Ammon's horn (tissue), 1 donor: ENCODE measurements at places on chromosomes 4 and X.

- DNase-seq, result peak; percentile 58
These were observed 21.3 kb upstream of the SULT1E1 start for GRCh38 chr4:69881173-69881773.

- DNase-seq, result no peak
These were observed 54.9 kb upstream of the PDE5A start for GRCh38 chr4:119683518-119683917.

DNA sequence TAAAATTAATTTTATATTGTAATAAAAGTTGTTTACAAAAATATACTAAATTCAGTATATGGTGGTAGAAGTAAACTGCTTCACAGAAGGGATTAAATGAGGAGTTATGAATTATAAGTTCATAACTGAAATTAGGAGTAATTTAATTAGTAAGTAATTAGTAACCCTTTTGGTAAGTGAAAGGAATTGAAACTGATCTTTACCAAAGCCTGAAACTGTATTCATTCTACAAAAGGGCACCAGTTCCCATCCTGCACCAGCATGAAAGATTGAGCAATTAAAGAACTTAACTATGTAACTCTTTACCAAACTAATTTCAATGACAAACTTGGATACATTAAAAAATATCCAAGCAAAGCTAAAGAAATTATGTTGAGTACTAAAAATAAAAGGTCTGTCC, 8.2 kb downstream of the MED14 start:
- DNase-seq, result no peak

GRCh38 chrX:19579485-19579884, 64.2 kb upstream of the MAP3K15 start:
- no peak for DNase-seq

DNA sequence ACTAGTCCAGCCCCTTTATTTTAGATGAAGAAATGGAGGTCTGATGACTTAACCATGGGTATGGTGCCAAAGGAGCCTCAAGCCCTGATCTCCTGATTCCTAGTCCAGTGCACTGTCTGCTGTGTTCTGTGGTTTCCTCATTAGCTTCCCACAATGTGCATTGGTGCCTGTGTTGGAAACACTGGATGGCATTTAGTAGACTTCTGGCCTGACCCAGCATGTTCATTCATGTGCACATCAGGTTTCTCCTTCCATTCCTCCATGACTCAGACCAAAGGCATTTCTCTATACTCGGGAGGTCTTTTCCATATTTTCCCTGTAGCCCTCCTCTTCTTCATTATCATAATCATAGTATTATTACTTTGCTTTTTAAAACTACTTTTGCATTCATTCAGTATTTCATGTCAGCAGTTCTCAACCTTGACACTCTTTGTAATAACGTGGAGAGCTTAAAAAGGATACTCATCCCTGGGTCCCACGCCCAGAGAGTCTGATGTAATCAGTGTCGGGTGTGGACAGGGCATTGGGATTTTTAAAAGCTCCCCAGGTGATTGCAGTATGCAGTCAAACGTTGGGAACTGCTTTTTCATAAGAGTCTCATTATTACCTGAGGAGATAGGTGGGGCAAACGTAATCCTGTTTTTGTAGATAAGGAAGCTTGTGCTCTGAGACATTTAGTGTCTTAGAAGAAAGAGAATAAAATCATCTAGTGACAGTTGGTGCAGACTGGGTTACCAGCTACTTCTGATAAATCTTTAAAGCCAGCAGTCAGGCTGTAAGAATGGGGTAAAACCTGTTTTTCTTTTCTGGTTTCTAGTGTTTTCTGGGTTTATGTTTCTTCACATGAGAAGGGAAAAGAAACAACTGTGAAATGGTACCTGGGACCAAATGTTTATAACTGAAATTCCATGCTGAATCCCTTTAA, 40.9 kb upstream of the XK start:
- no peak for DNase-seq

DNA sequence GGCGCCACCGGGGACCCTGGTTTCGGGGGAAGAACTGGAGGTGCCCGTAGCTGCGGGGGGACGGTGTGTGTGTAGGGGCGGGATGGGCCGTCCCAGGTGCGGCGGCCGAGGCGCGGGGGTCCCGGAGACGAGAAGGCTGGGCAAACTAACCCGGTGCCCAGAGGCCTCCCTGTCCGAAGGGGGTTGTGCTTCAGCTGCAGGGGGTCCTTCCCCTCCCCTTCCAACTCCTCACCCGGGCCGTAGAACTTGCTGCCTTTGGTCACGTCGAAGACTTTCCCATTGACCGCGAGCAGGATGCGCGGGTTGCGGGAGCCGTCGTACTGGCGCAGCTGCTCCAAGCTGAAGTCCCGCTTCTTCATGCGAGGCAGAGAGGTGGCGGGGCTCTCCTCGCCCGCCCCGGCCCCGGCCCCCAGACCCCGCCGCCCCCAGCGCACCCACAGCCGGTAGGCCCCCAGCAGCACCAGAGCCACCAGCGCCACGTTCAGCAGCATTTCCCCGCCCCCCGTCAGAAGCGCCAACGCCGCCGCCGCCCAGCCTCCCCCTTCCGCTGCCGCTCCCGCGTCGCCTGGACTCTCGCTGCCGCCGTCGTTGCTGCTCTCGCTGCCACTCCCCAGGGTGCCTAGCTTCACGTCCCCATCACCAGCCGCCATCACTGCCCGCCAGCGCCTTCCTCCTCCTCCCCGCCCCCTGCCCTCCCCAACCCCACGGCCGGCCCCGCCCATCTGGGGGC, at the start of gene PGRMC2:
TSS of gene PGRMC2 (minus strand) at position 673 of the 730 bp plus-strand sequence. CDS start at position 650, 23 bp downstream.
- DNase-seq, result no peak

DNA sequence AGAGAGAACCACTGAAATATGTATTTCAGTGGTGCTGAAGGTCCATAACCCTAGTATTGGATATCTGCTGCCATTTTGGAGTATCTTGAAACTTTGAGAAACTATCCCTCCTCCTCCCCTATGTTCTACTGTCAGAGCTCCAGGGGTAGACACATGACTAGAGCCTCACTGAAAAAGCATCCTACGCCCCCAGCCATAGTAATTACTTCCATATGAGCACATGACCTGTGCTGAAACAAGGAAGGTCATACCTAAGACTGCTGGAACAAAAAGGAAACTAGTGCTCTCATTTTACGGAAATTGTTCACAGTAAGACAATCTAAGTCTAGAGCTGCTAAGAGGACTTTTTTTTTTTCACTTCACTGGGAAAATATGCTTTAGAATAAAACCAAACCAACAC, 42.0 kb upstream of the MAPK10 start:
- no peak for DNase-seq
